NCI-H526 treated with DMSO at 0.1 percent for 48 hours (cell line): ENCODE measurements at places on chromosomes 11 and 22.

DNA sequence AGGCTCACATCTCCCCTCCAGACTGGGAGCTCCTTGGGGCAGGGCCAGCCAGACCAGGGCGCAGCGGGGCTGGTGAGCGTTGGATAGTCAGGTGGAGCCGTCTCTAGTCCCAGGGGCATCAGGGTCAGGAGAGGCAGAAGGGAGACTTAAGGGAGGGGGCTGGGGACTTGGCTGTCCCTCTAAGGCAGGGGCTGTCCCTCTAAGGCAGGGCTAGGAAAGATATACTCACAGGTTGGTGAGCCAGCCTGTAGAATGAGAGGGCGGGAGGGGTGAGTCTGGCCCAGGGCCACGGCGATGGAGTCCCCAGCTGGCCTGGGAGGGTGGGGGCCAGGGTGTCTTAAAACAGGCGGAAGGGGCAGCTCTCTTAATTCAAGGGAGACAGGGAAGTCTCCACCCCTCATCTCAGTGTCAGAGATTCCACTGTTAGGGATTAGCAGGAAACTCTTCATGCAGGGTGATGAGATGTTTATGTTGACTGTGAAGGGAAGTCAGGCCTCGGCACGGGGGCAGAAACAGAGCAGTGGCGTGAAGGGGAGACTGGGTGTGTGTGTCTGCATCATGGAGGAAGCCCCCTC, 11.3 kb downstream of the P2RY2 start:
- DNase-seq = no peak

DNA sequence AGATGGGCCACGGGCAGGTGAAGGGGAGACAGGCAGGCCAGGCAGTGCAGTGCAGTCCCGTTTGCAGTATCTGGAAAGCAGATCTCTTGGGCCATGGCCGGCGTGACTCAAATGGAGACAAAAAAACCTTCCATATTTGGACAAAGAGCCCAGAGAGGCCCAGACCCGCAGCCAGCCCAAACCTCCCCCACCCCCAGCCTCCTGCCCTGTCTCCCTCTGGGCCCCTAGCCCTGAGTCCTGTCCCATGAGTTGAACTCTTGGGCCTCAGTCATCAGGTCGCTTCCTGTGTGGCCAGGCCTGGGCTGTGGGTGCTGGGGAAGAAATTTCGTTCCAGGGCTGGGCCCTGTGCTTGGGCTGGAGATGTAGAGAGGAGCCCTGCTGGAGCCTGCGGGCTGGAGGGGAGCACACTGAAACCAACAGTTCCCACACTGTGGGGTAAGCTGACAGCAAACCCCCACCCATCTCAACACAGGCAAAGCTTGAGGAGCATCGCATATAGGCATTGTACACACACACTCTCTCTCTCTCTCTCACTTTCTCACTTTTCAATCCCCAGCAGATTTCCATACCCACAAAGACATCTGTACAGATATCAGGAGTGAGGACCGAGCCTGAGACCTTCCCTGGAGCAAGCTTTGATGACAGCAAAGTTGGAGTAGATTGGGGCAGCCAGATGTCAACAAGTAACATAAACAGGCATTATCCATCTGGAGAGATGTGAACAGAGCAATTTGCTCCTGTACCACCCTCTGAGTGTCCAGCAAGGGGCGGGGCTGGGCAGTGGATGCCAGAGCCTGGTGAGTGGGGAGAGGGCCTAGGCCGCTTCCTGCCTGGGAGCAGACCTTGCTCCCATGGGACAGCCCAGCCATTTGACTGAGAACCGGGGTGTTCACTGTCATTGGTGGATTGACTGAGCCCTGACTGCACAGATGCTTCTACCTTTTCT, 17.2 kb downstream of the ARHGEF17 start:
- no peak for DNase-seq

DNA sequence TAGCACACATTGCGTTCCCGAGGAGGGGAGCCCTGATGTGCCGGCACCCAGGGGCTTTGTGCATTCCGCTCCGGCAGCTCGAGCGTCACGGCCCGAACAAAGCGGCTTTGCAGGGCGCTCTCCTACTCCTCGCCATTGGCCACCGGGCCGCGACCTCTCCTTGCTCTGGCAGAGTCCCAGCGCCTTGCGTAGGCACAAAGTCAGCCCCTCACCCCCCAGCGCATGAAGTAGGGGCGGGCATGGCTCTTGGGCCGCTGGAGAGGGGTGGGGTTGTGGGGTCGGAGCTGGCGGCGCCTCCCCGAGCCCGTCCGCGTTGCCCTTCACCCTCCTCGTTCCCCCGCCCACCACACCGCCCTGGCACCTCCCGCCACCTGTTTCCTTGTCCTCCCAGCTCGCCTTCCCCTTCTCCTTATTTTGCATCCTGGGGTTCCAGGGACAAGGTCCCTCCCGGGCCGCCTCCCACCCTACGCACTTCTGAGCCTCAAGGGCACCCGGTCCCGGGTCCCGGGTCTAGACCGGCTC, 753 bp upstream of the PPARA start:
- DNase-seq = peak; percentile 39

- no peak for DNase-seq
Measured at GRCh38 chr22:43077121-43077877, 11.9 kb downstream of the TTLL1 start.

- no peak for DNase-seq
Measured at GRCh38 chr22:24105013-24105360, 76.3 kb upstream of the SUSD2 start.

GRCh38 chr11:70301721-70302418, 31.4 kb downstream of the PPFIA1 start:
- DNase-seq = no peak

- no peak for DNase-seq
Measured at GRCh38 chr22:48393041-48393370, 1434.7 kb downstream of the BRD1 start.

DNA sequence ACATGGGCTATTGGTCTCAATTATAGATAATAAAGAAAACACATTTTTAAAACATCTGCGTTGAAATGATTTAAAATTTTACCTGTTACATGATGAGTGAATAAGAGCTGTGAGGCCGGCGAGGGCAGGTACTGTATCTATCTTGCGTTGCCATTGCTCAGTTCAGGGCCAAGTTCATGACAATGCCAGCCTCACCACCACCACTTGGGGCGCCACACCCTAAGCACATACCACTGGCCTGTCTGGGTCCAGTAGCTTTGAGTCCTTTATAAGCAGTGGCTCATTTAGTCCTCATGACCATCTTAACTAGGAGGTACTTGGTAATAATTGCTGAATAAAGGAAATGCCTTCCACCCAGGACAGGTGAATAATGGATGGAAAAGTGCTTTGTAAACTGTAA, 14.5 kb upstream of the MB start:
- peak; percentile 3 for DNase-seq

- no peak for DNase-seq
Measured at GRCh38 chr11:108122166-108122628, 830 bp downstream of the ACAT1 start.

GRCh38 chr11:2263071-2263565, 7.3 kb downstream of the ASCL2 start:
- peak; percentile 69 for DNase-seq

GRCh38 chr11:114163830-114164401, 104.4 kb downstream of the ZBTB16 start:
- DNase-seq = no peak

DNA sequence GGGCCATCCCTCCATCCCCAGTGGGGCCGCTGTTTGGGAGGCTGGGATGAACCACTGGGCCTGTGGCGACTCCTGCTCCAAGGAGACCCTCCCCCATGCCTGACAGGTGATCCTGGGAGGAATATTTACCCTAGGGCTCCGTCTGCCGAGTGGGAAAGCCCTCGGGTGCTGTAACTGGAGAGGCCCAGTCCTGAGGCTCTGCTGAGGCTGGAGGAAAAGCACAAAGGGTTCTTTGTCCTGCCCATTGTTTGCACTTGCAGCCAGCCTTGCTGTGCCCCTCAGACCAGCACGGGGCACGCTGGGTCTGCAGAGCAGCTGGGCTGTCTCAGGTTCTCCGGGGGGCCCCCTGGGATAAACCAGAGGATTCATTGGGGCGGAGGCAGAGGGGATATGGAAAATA, 321.1 kb downstream of the MN1 start:
- DNase-seq = peak; percentile 93
